ENCODE measurements at places on chromosomes 2 and 18.

DNA sequence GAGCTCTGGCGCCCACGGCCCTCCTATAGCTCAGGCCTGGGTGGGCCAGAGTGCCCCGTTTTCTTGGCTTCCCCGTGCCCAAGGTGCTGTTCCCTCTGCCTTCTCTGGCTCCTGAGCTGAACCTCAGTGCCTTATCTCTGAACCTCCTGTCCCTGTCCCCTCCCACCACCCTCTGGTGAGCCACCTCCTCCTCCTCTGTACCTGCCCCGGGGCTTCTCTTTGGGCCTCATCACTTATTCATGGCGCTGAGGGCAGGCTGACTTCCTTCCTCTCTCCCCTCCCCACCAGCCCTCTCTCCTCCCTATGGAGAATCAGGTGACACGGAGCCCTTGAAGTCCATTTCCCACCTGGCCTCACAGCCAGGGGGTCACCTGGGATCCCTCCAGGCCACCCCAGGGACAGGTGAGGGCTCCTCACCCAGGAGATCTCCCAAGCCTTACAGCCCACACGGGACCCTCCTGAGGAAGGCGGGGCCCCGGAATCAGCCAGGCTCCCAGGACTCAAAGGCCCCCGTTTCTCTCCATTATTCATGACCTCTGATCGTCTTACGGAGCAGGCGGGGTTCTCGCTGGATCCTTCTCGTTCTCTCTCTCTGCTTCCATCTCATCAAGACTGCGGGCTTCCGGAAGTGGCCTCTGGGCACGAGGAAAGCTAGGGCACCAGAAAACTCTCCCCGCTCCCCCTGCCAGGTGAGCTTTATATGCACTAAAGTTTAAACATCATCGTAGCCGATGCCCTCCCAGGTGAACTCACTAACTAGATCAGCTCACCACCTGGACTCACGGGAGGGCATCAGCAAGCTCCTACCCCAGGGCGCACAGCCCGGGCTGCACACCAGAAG is at the start of gene LOXHD1:
Gene LOXHD1, minus strand, starts transcription at position 106 of the 841 bp plus-strand sequence. CDS start 187 bp downstream, outside the sequence.
- DNase-seq = no peak
- H3K4me1 ChIP-seq = no peaks in the 10 kb centered on the region
- H3K27ac ChIP-seq = no peak within 1 kb of the TSS
- no peaks in the 10 kb centered on the region for H3K36me3 ChIP-seq

DNA sequence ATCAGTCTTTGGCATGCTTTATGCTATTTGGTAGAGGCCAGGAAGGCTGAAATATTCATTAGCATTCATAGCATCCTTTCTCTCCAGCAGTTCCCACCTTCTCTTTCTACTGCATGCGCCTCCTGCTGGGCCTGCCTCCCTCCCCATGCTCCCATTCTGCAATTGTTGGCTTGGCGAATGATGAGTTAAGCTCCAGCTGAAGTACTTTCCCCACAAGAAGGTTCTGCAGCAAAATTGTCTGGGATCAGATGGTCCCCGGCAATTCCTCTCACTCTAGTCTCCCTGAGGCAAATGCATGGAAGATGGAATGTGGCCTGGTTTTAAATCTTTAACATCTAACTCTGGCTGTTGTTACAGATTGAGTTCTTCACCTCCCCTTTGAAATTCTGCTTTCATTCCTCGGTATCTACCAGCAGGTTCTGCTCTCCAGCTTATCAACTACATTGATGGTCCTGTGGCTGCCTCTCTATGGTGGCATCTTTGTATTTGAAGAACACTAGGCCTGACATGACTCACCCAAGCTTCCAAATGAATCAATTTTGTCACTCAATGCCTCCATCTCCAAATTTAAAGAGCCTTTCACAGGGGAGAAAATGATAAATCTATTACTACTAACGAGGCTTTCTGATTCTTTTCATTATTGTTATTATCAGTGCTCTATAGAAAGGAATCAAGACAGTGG is 55.9 kb downstream of the KCTD18 start:
- H3K36me3 ChIP-seq = no peaks in the 10 kb centered on the region
- no peak overlapping the region for H3K4me3 ChIP-seq
- peaks cover 32% of the 10 kb centered on the region for H3K4me1 ChIP-seq
- no peak for DNase-seq

DNA sequence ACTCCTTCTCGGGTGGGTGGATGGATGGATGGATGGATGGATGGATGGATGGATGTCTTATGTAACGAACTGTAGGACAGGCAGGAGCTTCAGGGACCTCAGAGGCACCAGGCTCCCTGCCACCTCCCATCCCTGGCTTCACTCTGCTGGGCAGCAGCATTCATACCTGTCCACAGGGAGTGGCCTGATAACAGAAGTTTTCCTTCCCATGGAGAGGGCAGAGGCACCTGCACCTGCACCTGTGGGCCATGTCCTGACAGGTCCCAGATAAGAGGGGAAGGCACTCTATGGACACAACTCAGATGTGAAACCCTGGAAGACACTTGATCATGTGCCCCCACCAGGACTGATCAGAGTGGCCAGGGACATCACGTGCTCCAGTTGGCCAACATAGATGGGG is 142.3 kb downstream of the GBX2 start:
- peaks cover 2% of the 10 kb centered on the region for H3K27me3 ChIP-seq
- no peaks in the 10 kb centered on the region for H3K4me1 ChIP-seq
- no peaks in the 10 kb centered on the region for H3K36me3 ChIP-seq
- no peak overlapping the region for H3K27ac ChIP-seq

GRCh38 chr2:189382668-189383067 is 58.6 kb upstream of the WDR75 start:
- H3K4me3 ChIP-seq = no peak overlapping the region
- H3K27me3 ChIP-seq = no peaks in the 10 kb centered on the region
- DNase-seq = no peak
- no peaks in the 10 kb centered on the region for H3K4me1 ChIP-seq

- peaks cover 22% of the 10 kb centered on the region for H3K36me3 ChIP-seq
- H3K27ac ChIP-seq = no peak overlapping the region
- H3K4me3 ChIP-seq = no peak overlapping the region
- no peak for DNase-seq
- no peaks in the 10 kb centered on the region for H3K27me3 ChIP-seq
- H3K4me1 ChIP-seq = peaks cover 37% of the 10 kb centered on the region
Measured at GRCh38 chr2:86556508-86556907, 6.7 kb downstream of the CHMP3 start.

- peaks cover 20% of the 10 kb centered on the region for H3K36me3 ChIP-seq
- H3K4me1 ChIP-seq = peaks cover 83% of the 10 kb centered on the region
- H3K4me3 ChIP-seq = peak overlapping the region; percentile 1
- no peak for DNase-seq
Measured at GRCh38 chr2:225025917-225026571, 16.2 kb downstream of the DOCK10 start.

- H3K4me3 ChIP-seq = no peak overlapping the region
- H3K4me1 ChIP-seq = no peaks in the 10 kb centered on the region
- H3K36me3 ChIP-seq = peaks cover 3% of the 10 kb centered on the region
- no peak overlapping the region for H3K27ac ChIP-seq
Measured at GRCh38 chr18:79772865-79773696, 24.7 kb upstream of the KCNG2 start.

DNA sequence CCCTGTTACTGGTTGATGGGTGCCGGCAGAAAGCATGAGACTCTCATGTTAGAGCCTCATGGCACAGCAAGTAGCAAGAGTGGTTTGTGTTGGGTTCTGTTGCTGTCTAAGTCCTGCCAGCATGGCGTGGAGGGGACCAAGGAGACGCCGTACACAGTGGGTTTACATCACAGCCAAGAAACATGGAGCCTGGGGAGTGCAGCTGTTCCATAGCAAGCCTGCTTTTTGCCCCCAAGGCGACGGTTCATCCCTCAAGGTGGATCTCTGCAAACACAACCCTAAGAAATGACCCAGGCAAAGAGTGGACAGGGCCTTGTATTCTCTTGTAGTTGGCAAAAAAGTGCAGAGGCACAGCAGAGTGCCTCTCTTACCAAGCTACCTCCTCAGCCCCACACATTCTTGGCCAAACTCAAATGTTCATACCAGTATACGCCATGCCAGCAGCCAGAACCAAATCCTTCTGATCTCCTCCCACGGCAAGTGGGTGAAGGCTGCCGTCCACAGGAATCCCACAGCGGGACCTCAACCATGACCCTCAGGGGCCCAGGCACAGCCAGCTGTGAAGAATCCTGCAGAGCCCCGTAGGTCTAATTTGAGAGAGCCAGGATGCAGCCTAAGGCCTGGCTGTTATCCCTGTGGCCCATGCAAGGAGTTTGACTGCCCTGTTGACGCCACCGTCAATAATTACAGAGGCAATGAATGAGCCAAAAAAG is 19.0 kb downstream of the SNED1 start:
- no peak overlapping the region for H3K27ac ChIP-seq
- no peak overlapping the region for H3K4me3 ChIP-seq
- no peak for DNase-seq
- no peaks in the 10 kb centered on the region for H3K36me3 ChIP-seq

- no peak overlapping the region for H3K4me3 ChIP-seq
- peaks cover 5% of the 10 kb centered on the region for H3K27me3 ChIP-seq
- H3K36me3 ChIP-seq = no peaks in the 10 kb centered on the region
- DNase-seq = no peak
- H3K4me1 ChIP-seq = no peaks in the 10 kb centered on the region
- H3K27ac ChIP-seq = no peak overlapping the region
Measured at GRCh38 chr2:1607236-1607920, 136.9 kb downstream of the PXDN start.

DNA sequence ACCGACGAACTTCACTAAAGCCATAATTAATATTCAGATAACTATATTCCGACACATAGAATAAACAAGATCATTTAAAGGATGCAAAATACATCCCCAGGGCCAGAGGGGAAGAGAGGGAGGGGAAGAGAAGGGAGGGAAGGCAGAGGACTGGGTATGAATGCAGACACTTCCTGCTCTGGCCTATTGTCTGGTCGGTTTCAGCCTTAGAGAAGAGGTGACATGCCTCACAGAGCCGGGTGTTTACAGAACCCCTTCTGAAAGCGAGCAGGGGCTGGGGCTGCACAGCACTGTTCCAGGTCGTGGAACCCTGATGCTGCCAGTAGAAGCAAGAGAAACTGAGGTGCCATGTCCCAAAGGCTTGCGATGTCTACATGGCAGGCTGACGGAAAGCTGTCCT is 31.0 kb downstream of the CELF4 start:
- H3K4me3 ChIP-seq = no peak overlapping the region
- no peak for DNase-seq
- no peaks in the 10 kb centered on the region for H3K4me1 ChIP-seq
- H3K27me3 ChIP-seq = peaks cover 16% of the 10 kb centered on the region
- H3K27ac ChIP-seq = no peak overlapping the region

DNA sequence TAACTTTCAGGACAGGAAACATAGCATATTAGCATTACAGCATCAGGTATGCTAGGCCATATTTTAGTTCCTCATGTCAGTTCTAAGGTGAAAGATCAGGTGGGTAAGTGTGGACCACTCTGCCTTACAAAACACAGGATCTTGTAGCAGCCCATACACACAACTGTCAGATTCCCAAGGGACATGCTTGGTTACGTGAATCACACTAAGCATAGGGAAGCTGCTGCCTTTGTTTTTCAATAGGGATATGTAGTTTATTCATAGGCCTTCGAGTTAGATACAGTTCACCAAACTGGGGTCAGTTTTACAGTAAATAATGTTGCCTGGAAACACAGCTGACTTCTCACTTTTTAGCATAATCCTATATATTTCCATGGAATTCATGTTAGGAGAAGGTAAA is 116.1 kb upstream of the OTX1 start:
- no peak overlapping the region for H3K27ac ChIP-seq
- no peak overlapping the region for H3K4me3 ChIP-seq
- no peaks in the 10 kb centered on the region for H3K36me3 ChIP-seq
- no peaks in the 10 kb centered on the region for H3K4me1 ChIP-seq
- no peaks in the 10 kb centered on the region for H3K27me3 ChIP-seq

- H3K27me3 ChIP-seq = no peaks in the 10 kb centered on the region
- no peak overlapping the region for H3K27ac ChIP-seq
- no peak for DNase-seq
- H3K4me3 ChIP-seq = no peak overlapping the region
- H3K36me3 ChIP-seq = peaks cover 4% of the 10 kb centered on the region
- peaks cover 4% of the 10 kb centered on the region for H3K4me1 ChIP-seq
Measured at GRCh38 chr2:238418196-238418998, 8.3 kb upstream of the ASB1 start.

- no peak for DNase-seq
- peaks cover 86% of the 10 kb centered on the region for H3K27me3 ChIP-seq
- H3K4me3 ChIP-seq = peak within 1 kb of the TSS; percentile 52
- peak within 1 kb of the TSS; percentile 27 for H3K27ac ChIP-seq
- no peaks in the 10 kb centered on the region for H3K36me3 ChIP-seq
Measured at GRCh38 chr2:176156807-176157498, at the start of gene HOXD3. Gene HOXD3, plus strand, starts transcription at chr2:176157307. Its CDS starts 11,808 bp downstream, at chr2:176169115.

GRCh38 chr18:76741346-76741745 is 81.0 kb upstream of the ZNF236 start:
- no peak overlapping the region for H3K27ac ChIP-seq
- no peak overlapping the region for H3K4me3 ChIP-seq
- H3K27me3 ChIP-seq = peaks cover 29% of the 10 kb centered on the region
- peaks cover 11% of the 10 kb centered on the region for H3K4me1 ChIP-seq
- no peak for DNase-seq
- no peaks in the 10 kb centered on the region for H3K36me3 ChIP-seq

GRCh38 chr2:153519257-153519875 is 40.8 kb upstream of the RPRM start:
- no peak overlapping the region for H3K27ac ChIP-seq
- DNase-seq = peak; percentile 60
- H3K36me3 ChIP-seq = no peaks in the 10 kb centered on the region
- peaks cover 5% of the 10 kb centered on the region for H3K27me3 ChIP-seq

- no peak overlapping the region for H3K4me3 ChIP-seq
- peaks cover 37% of the 10 kb centered on the region for H3K36me3 ChIP-seq
- no peak overlapping the region for H3K27ac ChIP-seq
Measured at GRCh38 chr2:6977113-6977741, 60.0 kb downstream of the RNF144A start.

- no peak overlapping the region for H3K4me3 ChIP-seq
- no peak overlapping the region for H3K27ac ChIP-seq
- DNase-seq = no peak
- H3K27me3 ChIP-seq = no peaks in the 10 kb centered on the region
Measured at GRCh38 chr2:215003001-215003400, 135.4 kb downstream of the ABCA12 start.

- peak overlapping the region; percentile 81 for H3K27ac ChIP-seq
- no peak for DNase-seq
- peak overlapping the region; percentile 85 for H3K4me3 ChIP-seq
- no peaks in the 10 kb centered on the region for H3K27me3 ChIP-seq
Measured at GRCh38 chr2:218395456-218395825, 4.2 kb upstream of the CTDSP1 start.

GRCh38 chr2:28224648-28225472 is 167.8 kb upstream of the FOSL2 start:
- H3K4me1 ChIP-seq = peaks cover 2% of the 10 kb centered on the region
- H3K27me3 ChIP-seq = no peaks in the 10 kb centered on the region
- no peak overlapping the region for H3K27ac ChIP-seq
- DNase-seq = no peak
- no peak overlapping the region for H3K4me3 ChIP-seq

DNA sequence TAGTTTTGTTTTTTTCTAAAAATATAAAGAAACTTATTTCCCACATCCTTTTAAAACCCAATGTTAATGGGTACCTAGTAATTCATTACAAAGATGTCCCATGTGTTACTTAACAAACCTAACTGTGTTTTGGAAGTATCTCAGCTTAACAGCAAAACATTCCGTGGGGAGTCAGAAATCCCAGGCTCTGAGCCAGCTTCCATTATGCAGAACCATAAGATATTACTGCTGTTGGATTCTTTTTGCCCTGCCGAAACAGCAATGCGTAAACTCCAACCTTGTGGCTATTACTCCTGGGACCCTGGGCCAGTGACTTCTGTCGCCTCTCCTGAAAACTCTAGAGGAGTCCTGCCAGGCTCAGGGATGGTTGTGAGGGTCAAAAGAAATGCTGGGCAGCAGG is 174.1 kb downstream of the UXS1 start:
- no peak for DNase-seq
- no peaks in the 10 kb centered on the region for H3K36me3 ChIP-seq
- H3K4me3 ChIP-seq = no peak overlapping the region
- no peak overlapping the region for H3K27ac ChIP-seq
